Stimulated activated CD8-positive, alpha-beta memory T cell treated with anti-CD3 and anti-CD28 coated beads, Interleukin-4, amount 100 ng/mL, for 1 hour (primary cell): ENCODE measurements at places on chromosomes 6 and 20.

DNA sequence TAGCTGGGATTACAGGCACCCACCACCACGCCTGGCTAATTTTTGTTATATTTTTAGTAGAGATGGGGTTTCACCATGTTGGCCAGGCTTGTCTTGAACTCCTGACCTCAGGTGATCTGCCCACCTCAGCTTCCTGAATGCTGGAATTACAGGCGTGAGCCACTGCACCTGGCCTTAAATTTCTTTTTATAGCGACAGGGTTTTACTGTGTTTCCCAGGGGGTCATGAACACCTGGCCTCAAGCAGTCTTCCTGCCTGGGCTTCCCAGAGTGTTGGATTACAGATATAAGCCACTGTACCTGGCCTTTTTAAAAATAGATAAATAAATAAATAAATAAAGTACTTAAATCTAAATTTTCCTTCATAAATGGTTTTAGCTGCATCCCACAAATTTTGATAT, 57.5 kb downstream of the LIN28B start:
- DNase-seq = no peak

- DNase-seq = no peak
These were observed 130.8 kb downstream of the BTBD9 start for GRCh38 chr6:38508894-38509293.

DNA sequence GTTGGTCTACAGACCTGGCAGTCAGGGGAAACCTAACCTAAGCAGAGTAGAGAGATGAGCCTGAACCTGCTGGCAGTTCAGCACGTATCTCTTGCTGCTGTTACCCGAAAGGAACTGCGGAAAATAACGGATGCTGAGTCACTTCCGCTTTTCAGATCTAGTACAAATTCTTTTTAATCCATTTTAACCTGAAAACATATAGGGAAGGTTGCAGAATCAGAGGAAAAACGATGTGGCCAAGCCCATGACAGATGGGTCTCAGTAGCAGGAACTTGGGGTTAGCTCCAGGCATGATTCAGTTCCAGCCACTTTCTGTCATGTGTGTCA, 351.9 kb upstream of the PRND start:
- DNase-seq = no peak

DNA sequence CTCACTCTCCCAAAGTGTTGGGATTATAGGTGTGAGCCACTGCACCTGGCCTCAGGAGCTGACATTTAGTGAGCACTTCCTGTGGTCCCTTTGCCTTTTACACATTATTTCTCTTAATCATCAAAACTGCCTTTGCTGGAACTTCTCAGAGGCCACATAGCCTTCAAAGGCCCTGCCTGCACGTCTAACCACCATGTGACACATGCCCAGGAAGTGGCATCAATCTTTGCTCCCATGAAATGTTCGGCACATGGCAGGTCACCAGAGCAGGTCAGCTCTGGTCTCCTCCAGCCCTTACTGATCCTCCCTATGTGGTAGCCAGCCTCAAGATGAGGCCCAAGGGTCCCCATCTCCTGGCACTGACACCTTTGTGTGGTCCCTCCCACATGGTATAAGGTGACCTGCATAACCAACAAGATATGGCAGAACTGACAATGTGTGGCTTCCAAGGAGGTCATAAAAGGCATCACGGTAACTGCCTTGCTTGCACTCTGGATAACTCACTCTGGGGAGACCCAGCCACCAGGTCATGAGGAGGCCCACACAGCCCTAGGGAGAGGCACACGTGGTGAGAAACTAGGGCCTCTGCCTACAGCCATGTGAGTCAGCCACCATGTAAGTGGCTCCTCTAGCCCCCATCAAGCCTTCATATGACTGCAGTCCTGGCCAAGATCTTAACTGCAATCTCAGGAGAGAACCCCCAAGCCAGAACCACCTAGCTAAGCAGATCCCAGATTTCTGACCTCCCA, 28.8 kb upstream of the HMGA1 start:
- no peak for DNase-seq

GRCh38 chr6:43274916-43275597, 23.0 kb upstream of the SLC22A7 start:
- DNase-seq = peak; percentile 10

- no peak for DNase-seq
These were observed 32.6 kb downstream of the AIG1 start for GRCh38 chr6:143093290-143093689.

DNA sequence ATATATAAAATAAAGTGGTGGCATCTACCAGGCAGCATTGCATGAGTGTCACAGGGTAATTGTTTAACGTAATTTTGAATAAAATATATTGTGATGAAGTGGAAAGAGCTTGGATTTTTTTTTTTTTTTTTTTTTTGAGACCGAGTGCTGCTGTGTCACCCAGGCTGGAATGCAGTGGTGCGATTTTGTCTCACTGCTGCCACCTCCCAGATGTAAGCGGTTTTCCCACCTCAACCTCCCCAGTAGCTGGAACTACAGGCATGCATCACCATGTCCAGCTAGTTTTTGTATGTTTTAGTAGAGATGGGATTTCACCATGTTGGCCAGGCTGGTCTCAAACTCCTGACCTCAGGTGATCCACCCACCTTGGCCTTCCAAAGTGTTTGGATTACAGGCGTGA, 81.1 kb upstream of the SMIM8 start:
- no peak for DNase-seq

GRCh38 chr6:90369024-90369519, 72.4 kb upstream of the BACH2 start:
- DNase-seq = no peak

DNA sequence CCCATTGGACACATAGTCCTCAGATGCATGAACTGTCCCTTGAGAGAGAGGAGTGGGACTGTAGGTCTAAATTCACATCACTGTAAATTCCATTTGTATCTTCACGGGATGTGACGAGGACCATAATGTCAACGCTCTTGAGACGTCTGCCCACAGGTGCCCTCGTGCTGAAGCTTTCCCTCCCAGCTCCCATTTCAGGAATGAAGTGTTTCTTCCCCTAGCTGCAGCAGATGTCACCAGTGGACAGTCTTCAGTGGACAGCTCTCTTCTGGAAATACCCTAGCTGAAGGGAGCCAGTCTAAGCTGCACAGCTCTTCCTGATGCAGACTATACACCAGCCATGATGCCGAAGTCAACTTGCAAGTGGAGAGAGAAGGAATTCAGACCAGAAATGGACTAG, 217.4 kb upstream of the ECI2 start:
- no peak for DNase-seq

- DNase-seq = no peak
These were observed 40.5 kb upstream of the GATA5 start for GRCh38 chr20:62516338-62516737.

DNA sequence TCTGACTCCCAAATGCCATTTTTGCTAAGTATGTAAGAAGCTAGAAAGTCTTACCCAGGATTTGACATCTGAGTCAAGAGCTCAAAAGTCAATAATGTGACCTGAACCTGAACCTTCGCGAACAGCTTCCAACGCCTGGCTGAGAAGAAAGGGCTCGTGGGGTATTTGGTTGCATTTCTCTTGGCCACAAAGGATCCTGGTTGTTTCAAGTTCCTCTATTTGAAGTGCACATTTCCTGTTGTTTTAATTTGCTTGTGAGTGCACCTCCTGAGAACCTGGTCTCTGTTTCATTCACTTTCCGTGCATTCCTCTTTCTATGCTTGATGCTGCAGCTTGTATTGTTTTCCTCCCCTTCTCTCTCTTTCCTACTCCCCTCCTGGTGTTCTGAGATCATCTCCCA, 212.5 kb downstream of the FOXA2 start:
- no peak for DNase-seq
